Transverse colon (tissue), 4 donors: ENCODE measurements at places on chromosomes 3 and 15.

DNA sequence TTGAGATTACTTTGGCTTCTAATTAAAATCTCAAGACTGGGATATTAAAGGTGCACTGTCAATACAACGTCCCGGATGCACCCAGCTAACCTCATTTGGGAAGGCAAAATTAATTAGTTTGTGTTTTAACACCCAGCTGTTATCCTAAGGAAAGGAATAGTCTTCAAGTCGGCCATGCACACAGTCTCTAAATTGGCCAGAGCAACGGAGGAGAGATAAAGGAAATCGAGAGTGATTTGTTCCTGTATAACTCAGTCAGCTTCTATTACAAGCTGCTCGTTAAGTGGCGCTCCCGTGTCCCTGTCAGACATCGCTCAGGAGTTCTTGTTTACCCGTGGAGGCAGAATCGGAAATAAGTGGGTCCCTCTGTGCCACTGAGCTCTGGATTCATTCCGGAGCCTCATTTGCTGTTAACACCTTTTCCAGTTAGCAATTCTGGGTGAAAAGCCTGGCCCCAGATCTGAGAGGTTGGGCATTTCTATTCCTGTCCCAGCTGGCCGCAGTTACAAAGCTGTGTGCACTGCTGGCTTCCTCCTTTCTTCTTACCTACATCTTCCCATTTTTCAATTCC is 63.9 kb downstream of the ST8SIA2 start:
- DNase-seq: no peak

GRCh38 chr3:194205675-194206133 is 69.8 kb downstream of the HES1 start:
- DNase-seq: no peak

DNA sequence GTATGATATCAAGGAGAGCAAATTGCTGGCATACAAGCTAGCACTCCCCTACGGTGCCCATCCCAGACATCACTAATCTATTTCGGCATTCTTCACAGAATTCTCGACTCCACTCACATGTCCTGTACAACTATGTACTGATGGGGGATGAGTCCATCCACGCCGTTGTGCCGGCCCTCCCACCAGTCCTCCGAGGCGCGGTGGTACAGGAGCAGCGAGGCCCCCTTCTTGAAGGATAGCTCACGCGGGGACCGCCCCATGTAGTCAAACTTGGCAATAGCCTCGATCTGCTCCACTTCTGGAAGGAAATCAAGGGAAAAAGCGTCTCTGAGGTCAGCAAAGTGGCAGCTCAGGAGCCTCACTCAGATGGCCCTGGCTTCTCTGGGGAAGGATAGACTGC is 31.0 kb upstream of the RAD18 start:
- no peak for DNase-seq

DNA sequence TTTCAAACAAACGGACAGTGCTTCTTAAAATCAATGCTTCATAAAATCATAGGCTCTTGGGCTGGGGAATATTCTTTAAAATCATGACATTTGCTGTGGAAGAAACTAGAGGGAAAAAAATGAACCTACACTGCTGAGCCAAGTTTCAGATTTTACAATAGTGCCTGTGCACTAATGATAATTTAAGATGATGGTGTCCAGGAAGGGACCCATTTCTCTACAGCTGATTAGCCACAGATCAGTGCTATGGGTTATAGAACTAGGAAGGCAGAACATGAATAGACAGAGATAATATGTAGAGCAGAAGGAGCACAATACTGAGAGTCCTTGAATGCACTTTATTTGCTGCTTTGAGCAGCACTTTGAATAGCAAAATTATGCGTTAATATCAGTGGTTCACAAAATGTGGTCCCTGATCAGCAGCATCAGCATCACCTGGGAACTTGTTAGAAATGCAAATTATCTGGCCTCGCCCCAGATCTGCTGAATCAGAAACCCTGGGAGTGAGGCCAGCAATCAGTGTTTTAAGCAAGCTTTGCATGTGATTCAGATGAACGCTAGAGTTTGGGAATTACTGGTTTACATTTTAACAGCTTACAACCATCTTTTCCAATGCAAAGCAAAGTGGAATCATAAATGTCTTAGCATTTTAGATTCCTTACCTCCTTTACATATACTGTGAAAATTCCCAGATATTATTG is 135.8 kb upstream of the ANKRD28 start:
- no peak for DNase-seq

DNA sequence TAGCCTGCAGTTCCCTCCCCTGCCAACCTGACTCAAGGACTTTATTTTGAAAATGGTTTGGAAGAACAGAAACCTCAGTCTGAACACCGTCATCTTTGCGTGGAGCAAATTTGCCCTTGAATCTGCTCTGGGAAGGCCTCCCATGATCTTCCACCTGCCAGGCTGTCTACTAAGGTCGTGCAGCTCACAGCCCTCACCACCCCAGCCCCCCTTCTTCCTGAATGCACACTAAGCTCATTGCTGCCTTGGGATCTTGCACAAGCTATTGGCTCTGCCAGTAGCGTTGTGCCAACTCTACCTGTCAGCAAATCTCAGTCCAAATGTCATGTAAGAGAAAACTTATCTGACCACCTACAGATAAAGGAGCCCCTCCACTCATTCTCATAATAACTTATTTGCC is 141.5 kb downstream of the USP13 start:
- DNase-seq: no peak

DNA sequence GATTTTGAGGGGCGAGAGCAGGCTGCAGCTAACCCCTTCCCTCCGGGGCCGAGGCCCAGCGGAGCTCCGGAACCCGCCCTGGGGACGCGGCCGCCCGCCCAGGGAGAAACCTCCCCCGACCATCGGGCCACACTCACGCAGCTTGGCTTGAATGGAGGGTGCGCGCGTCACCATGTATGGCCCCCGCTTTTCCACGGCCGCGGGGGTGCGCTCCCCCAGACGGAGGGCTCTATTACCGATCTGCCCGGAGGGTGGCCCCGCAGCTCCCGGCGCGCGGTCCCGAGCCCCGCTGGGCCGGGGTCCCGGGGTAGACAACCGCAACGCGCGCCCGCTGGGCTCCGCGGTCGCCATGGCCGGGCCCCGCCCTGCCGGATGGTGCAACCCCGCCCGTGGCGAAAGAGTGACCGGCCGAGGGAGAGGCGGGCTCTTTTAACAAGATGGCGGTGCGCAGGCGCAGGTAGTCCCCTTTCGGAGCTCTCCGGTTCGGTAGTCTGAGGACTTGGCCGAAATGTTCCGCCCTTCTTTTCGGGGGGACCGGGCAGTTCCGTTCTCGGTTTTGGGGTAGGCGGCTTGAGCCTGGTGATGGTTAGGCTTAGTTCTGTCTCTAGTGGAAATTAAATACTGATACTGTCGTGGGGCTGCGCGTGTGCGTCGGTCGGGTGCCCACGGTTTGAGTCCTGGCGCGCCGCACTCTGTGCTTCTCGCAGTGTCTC is at the start of gene FAM219B:
FAM219B (minus strand) TSS at position 402 of the 713 bp plus-strand sequence; CDS start at position 351, 51 bp downstream.
- peak; percentile 95 for DNase-seq

- no peak for DNase-seq
Measured at GRCh38 chr15:101173233-101174119, 78.4 kb downstream of the CHSY1 start.

GRCh38 chr15:95417761-95418160 is 912.7 kb upstream of the NR2F2 start:
- DNase-seq: no peak

GRCh38 chr3:116348216-116348615 is 97.1 kb downstream of the LSAMP start:
- no peak for DNase-seq

GRCh38 chr3:52983828-52984227 is 62.0 kb downstream of the SFMBT1 start:
- no peak for DNase-seq

DNA sequence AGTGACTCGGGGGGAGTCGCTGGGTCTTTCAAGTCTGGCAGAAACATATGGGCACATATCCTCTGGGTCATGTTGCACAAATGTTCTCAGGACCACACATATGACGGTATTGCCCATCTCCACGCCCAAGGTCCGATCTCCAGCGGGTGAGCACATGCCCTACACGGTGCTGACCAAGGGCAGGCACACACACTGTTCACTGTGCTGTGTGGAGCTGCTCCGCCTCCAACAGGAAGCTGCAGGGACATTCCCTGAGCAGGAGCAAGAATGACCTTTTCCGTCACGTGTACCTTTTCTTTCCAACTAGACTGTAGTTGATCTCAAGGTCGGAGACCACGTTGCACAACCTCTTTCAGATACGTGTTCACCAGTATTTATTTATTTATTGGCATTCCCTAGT is 41.7 kb upstream of the B3GNT5 start:
- DNase-seq: no peak

- DNase-seq: no peak
Measured at GRCh38 chr3:133828576-133829309, 23.1 kb downstream of the SRPRB start.

DNA sequence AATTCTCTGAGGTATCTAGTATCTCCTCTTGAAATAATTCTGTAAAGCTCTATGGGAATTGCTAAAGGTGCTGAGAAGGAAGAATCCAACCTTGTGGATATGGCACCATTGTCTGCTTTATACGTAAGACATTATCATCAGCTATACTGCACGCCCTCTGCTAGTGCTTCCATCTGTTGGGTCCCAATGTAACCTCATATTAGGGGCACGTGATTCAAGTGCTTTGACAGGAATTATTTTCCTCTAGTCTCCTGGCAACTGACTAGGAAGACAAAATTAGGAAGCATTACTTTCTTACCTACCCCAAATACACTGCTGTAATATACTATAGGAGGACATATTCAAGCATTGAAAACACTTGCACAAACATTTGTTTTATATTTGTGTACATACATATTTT is 24.0 kb downstream of the COPS2 start:
- no peak for DNase-seq

DNA sequence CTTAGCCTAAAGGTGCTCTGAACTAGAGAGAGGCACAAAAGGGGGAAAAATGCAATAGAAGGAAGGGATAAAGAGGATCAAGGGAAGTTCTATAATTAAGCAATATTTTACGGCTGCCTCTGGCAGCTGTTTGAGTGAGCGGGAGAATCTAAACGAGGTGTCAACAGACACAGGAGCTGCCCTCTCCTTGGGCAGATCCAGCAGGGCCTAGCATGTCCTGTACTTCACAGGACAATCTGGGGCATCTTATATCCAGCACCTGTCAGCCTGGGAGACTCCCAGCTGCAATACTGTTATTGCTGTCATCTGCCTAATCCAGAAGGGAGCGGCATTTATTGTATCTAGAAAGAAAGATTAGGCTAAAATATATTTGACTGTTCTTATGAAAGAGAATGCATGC is 68.9 kb downstream of the WWTR1 start:
- no peak for DNase-seq

DNA sequence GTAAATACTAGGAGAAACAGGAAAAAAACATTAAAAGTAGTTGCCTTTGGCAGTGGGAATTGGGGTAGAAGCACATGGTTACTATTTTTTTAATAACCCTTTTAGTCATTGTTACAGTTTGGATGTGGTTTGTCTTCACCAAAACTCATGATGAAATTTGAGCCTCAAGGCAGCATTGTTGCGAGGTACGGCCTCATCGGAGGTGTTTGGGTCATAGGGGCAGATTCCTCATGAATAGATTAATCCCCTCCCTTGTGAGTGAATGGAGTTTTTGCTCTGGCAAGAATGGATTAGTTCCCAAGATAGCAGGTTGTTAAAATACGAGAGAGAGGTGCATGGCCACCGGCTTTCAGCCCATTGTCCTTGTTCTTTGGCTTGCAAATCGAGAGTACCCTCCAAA is 92.6 kb downstream of the LEKR1 start:
- DNase-seq: no peak

DNA sequence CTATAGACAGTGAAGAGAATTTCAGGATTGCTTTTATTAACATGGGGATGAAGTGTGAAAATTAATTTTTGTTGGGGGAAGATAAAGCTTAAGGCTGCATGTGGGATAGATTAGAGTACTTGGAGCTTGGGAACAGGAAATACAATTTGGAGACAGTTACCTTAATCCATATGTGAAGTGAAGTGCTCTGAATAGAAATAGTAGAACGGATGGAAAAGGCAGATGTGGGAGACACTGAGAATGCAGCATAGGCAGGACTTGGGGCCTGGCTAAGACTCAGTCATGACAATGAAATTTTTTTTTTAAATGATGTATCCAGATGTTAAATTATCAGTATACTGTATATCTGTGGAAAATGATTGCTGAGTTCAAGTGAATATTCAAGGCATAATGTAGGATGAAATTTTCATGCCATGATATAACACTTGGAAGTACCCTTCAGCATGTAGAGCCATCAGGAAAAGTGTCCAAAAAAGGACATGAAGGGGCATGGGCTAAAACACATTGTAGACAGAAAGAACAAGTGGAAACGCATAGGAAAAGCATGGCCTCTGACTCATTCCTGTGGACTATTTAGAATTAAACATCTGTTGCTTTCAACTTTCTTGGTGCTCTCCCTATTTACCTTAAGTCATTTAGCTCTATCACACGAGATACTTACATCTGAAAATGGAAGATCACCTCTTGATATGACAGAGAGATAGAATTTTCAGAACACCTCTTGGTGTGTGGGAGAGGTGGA is 134.8 kb downstream of the RBMS3 start:
- no peak for DNase-seq

GRCh38 chr15:39564972-39565665 is 15.8 kb upstream of the THBS1 start:
- no peak for DNase-seq

GRCh38 chr15:87739866-87740265 is 516.7 kb downstream of the NTRK3 start:
- no peak for DNase-seq

GRCh38 chr3:119013951-119014350 is 20.7 kb downstream of the IGSF11 start:
- no peak for DNase-seq

- DNase-seq: no peak
Measured at GRCh38 chr3:89494734-89495133, 387.3 kb downstream of the EPHA3 start.

DNA sequence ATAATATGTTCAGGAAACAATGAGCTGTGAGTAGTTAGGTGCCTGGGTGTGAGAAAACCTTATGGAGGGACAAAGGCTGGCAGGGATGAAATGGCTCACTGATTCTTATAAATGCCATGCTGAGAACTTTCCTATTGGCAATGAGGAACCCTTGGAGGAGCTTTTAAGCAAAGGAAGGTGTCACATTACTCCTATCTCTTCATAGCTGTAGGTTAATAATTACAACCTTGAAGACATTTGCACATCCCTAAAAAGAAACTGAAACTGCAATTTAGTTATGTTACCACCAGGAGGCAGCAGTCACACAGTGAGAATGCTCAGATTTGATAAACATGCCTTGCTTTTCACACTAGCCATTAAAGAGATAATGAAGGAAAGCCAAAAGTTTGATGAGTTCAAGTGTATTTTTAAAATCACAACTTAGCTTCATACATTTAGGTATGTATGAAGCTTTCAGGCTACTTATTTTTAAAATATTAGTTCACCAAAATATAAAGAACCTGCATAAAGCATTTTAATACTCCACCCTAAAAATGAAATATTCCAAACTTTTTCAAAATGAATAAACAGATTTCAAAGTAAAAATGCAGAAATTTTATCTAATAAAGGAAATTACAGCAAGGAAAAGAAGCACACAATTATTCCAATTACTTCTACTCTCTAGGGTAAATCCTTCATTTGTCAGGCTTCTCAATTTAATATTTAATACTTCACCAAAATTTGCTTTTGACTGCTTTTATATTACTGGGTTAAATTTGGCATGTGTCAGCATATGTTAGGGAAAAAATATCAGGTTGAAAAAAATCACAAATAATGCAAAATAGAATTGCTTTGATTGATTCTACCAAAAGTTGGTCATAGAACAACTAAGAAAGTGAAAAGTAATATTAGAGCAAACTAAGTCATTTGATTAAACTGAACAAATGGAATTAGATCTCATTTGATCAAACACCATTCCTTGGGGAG is 136.9 kb upstream of the SLC2A2 start:
- DNase-seq: no peak
